Stimulated activated CD4-positive, alpha-beta T cell treated with anti-CD3 and anti-CD28 coated beads, TNF-alpha, amount 100 ng/mL, for 24 hours (primary cell): ENCODE measurements at places on chromosomes 1 and 21.

DNA sequence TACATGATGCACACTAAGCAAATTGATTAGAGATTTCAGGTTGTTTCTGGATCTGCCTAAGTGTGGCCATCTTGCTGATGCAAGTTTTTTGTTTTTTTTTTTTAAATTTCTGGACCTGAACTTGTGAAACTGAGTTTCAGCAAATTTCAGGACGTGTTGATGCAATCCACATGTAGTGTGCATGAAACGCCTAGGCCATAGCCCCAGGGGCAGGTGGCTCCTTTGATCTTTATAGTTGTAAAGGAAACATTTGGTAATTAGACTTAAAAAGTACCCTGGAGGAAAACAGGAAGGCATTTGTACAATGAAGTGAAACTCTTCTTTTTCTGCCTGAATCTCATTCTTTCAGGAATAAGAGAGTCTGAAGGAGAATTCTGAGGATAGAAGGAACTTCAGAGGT is 162.2 kb upstream of the LHX8 start:
- DNase-seq, result no peak

GRCh38 chr21:44853601-44854390 is 19.7 kb downstream of the PTTG1IP start:
- DNase-seq, result no peak

DNA sequence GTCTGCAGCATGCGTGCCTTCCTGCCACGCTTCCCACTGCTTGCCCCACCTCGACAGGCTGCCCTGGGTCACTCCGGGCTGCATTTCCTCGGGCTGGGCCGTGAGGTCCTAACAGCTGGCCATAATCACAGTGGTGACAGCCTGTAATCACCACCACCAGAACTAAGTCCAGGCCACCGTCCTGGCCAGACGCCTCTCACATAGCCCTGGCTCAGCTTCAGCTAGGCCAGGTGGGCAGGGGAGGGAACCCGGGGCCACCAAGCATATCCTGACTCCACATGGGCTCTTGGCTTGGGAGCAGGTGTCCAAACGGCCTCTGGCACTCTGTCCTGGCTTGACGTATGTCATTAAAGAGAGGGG is 229.5 kb downstream of the TRABD2B start:
- DNase-seq, result no peak

GRCh38 chr1:2804628-2805351 is 3.3 kb upstream of the TTC34 start:
- no peak for DNase-seq

GRCh38 chr21:41783476-41784180 is 16.8 kb upstream of the RIPK4 start:
- no peak for DNase-seq

DNA sequence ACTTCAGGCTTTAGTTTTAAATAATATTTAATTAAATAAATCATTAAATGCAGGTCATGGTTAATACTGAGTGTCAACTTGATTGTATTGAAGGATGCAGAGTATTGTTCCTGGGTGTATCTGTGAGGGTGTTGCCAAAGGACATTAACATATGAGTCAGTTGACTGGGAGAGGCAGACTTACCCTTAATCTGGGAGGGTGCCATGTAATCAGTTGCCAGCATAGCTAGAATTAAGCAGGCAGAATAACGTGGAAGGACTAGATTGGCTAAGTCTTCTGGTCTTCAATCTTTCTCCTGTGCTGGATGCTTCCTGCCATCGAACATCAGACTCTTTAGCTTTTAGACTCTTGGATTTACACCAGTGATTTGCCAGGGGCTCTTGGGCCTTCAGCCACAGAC is 85.3 kb downstream of the MAP3K21 start:
- no peak for DNase-seq

GRCh38 chr1:26897351-26897750 is 2.9 kb downstream of the GPATCH3 start:
- no peak for DNase-seq

- no peak for DNase-seq
Observed at GRCh38 chr1:62368989-62369388, 49.8 kb upstream of the KANK4 start.

- DNase-seq, result no peak
Observed at GRCh38 chr1:94324178-94324544, 86.8 kb upstream of the ARHGAP29 start.

DNA sequence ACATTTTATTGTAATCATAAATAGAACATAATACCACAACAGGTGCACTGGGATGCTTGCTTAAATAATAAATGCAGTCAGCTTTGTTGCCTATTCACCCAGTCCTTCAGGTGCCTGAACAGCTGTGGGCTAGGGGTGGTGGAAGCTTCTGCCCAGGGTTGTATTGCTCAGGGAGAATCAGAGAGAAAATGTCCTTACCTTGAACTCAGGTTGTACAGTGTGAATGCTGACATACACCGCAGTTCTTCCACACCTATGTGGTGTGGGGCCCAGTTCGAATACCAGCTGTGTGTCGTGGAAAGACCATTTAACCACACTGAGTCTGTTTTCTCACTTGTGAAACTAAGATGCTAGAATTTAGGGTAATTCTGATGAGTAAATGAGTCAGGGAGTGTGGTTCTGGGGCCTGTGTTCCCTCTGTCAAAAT is 115.7 kb upstream of the ATP1A1 start:
- DNase-seq, result no peak

GRCh38 chr1:30378991-30379581 is 344.3 kb downstream of the MATN1 start:
- DNase-seq, result no peak

- no peak for DNase-seq
Observed at GRCh38 chr1:1183833-1184775, 10.4 kb downstream of the TTLL10 start.
